Stimulated activated CD8-positive, alpha-beta memory T cell treated with anti-CD3 and anti-CD28 coated beads, Interleukin-2, amount 100 ng/mL, for 48 hours (primary cell): ENCODE measurements at places on chromosomes 3 and 15.

GRCh38 chr3:156787001-156787400 lies 39.2 kb upstream of the LEKR1 start:
- DNase-seq, result no peak

GRCh38 chr3:56277236-56277635 lies 191.0 kb downstream of the ERC2 start:
- DNase-seq, result no peak

DNA sequence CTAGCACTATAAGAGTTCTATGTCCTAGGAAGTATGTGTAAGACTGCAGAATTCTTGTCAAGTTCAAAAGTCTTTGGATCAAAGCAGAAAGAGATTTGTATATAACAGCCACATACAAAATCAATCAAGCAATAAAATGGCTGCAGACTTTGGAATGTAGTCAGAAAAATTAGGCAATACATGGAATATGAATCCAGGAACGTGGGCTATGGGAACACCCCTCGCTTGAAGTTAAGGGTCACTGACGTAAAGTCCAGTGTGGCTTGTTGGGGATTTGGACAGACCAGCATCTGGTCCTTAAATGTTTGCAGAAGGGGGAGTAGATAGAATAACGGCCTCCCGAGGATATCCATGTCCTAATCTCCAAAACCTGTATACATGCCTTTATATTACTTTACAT lies 178.6 kb downstream of the ADAMTS9 start:
- DNase-seq, result no peak

DNA sequence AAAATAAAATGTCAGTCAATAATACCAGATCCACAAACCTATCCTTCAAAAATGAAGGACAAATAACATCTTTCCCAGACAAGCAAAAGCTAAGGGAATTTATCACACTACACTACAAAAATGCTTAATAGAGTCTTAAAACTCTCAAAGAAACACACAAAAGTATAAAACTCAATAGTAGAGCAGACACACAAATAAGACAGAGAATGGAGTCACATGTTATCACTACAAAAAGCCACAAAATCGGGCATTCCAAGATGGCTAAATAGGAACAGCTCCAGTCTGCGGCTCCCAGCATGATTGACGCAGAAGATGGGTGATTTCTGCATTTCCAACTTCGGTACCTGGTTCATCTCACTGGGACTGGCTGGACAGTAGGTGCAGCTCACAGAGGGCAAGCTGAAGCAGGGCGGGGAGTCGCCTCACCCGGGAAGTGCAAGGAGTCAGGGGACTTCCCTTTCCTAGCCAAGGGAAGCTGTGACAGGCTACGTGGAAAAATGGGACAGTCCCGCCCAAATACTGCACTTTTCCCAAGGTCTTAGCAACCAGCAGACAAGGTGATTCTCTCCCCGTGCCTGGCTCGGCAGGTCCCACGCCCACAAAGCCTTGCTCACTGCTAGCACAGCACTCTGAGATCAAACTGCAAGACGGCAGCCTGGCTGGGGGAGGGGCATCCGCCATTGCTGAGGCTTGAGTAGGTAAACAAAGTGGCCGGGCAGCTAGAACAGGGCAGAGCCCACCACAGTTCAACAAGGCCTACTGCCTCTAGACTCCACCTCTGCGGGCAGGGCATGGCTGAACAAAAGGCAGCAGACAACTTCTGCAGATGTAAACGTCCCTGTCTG lies 46.3 kb downstream of the SENP7 start:
- no peak for DNase-seq

DNA sequence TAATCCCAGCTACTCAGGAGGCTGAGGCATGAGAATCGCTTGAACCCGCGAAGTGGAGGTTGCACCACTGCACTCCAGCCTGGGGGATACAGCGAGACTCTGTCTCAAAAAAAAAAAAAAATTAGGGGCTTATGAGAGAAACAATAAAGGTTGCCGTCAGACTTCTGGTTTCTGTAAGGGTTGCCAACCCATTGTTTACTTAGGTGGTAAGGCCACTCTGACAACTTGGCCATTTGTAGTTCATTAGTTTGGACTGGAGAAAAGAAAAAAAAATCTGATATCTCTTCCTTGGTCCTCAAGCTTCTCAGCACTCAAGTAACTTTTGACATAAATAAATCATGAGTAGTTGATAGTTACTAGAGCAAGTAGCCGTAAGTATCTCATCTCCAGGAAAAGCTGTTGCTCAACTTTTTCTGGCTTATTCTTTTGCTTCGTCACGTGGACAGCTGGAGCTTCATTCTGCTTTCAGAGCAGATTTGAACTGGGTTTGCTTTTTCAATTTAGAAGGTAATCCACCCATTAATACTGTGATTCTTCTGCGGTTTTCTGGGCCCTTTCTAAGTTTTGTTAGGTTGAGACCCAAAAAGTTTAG lies 9.4 kb downstream of the SNX1 start:
- no peak for DNase-seq

- DNase-seq, result no peak
Observed at GRCh38 chr15:62663547-62663946, 379.0 kb upstream of the TPM1 start.

DNA sequence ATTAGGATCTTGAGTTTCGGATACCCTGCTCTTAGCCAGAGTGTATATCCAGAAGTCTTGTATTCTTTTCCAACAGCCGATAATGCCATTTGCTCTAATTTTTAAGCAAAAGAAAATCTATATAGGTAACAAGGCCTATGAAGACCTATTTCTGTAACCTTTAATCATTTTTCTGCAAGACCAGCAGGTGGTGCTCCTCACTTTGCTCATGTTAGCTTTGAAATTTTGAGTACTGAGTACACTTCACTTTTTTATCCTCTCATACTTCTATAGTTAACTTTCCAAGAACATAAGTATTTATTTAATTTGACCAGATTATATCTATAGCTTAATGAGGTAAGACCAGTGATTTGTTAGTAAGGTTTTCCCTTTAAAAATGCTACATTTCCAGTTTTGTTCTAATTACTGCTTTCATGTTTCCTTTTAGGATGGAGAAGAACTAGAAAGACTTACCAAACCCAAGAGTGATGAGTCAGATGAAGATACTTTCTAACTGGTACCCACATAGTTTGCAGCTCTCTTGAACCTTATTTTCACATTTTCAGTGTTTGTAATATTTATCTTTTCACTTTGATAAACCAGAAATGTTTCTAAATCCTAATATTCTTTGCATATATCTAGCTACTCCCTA lies 20.5 kb downstream of the SLC35A5 start:
- no peak for DNase-seq

- no peak for DNase-seq
Observed at GRCh38 chr3:14345496-14346150, 56.8 kb upstream of the SLC6A6 start.

- no peak for DNase-seq
Observed at GRCh38 chr3:119800844-119801243, 18.9 kb downstream of the NR1I2 start.

- DNase-seq, result no peak
Observed at GRCh38 chr3:94360987-94361386, 298.1 kb downstream of the NSUN3 start.

GRCh38 chr15:79076661-79077060 lies 13.9 kb downstream of the RASGRF1 start:
- DNase-seq, result no peak

DNA sequence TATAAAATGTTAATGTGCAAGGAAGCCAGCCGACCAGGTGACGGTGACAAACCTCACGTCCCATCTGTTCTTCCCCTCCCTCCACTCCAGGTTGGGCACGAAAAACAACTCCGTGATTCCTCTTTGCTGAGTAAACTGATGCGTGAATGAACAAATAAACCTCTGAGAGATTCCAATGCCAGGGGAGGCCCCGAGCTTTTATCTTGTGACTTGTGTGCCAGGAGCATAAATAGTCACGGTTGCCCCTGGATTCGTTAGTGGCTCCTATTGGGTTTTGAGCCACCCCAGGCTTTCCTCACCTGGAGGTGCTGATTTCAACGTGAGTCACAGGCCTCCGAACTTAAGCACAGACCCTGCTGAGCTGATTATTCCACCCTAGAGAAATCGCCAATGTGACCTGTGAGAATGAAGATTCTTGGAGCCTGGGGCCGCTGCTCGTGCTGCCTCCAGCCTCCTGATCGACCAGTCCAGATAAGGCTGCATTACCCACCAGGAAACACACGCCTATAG lies 119.2 kb downstream of the SHQ1 start:
- DNase-seq, result no peak

GRCh38 chr15:74642734-74643664 lies 27.4 kb downstream of the CLK3 start:
- no peak for DNase-seq

DNA sequence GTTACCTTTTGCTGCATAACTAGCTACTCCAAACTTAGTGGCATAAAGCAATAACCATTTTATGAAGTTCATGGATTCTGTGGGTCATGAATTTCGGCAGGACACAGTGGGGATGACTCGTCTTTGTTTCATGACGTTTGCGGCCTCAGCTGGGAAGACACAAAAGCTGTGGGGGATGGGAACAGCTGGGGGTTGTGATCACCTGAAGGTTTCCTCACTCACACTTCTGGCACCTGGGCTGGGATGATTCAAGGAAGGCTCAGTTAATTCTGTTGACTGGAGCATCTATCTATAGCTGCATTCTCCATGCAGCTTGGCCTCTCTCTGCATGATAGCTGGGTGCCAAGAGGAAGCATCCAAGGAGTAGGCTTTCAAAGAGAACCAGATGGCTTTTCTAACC lies 332.8 kb downstream of the ULK4 start:
- DNase-seq, result no peak

DNA sequence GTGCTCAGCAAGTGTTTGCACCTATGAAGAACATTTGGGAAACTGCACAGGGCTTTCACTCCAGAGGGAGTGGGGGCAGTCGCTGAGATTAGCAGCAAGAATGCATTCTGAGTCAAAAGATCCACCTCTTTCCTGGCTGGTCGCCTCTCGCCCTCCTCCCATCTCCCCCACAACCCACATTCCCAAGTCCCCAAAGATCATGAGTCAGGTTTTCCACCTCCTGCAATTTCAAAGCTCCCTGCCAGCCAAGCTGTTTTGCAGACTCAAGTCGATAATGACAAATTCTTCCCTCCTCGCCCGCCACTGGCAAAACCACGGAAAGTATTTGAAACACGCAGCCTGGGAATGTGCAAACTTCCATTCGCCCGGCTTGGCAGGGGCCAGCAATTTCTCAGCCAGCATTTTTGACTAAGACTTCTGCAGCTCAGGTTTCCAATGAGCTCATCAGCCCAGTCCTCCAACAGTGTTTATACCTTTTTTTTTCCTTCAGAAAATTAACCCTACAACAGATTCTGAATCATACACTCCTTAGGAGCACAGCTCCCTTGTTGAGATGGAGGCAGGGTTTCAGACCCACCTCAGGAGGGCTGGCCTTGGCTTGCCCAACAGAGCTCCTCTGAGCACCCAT lies 181.4 kb downstream of the SMAD6 start:
- DNase-seq, result no peak

- no peak for DNase-seq
Observed at GRCh38 chr3:46989146-46989810, 9.8 kb downstream of the NBEAL2 start.

- no peak for DNase-seq
Observed at GRCh38 chr15:81052046-81052445, 51.3 kb downstream of the TLNRD1 start.

- DNase-seq, result no peak
Observed at GRCh38 chr3:172142864-172143451, 103.6 kb downstream of the FNDC3B start.

DNA sequence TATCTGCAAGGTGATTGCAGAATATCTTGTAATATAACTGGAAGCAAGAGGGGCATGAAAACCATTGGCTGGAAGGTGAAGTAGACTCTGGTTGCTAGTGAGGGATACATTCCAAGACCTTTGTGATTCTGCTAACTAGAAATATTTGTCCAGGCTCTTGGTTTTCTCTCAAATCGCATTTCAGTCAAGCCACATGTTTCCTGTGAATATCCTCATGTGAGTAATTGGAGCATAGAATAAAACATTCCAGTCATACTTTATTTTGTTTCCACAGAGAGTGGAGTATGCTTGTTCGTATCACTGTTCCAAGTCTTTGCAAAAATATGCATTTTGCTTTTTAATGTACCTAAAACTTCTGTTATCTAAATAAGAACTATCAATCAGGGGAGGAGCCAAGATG lies 850.0 kb downstream of the EPHA3 start:
- no peak for DNase-seq

- DNase-seq, result no peak
Observed at GRCh38 chr3:27617552-27617951, 104.6 kb downstream of the EOMES start.

DNA sequence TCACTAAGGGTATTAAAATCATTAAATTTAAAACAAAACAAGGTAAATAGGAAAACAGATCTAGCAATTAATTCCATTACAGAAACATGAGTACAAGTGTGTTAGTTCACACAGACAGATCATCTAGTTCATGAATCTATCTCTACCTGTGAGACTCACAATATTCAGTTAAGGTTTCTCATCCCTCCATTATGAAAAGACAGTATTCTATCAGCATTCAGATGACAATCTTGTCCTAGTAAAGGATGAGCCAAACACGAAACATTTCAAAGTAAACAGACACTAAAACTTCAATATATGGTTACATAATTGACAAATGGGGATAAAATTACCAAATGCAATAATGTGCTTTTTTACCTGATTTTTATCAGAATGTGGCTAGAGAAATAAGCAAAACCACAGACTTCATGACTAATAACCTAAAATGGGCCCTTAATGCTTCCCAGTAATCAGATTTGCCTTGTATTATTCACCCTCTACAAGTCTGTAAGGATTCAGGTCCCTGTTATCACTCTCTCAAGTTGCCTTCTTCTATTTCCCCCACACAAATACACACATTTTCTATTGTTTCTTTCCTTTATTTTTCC lies 126.8 kb downstream of the DLG1 start:
- DNase-seq, result no peak

- no peak for DNase-seq
Observed at GRCh38 chr3:187629711-187630110, 40.5 kb downstream of the SST start.

DNA sequence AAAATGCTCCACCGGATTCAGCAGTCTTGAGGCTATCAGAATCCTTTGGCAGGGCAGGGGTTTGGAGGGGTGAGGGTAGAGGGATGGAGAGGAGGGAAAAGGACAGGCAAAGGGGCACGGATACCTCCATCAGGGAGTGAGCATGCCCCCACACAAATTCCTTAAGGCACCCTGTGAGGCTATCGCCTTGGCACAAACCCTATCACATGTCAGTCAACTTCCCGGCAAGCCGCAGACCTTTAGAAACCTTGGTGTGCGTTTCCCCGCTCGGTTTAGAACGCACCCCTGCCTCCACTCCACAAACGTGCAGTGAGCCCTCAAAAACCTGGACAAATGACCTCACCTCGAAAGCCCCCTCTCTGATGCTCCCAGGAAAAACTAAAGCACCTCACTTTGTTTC lies 422 bp upstream of the SETMAR start:
- DNase-seq, result no peak

- peak; percentile 14 for DNase-seq
Observed at GRCh38 chr3:43346978-43347749, 60.8 kb downstream of the SNRK start.

DNA sequence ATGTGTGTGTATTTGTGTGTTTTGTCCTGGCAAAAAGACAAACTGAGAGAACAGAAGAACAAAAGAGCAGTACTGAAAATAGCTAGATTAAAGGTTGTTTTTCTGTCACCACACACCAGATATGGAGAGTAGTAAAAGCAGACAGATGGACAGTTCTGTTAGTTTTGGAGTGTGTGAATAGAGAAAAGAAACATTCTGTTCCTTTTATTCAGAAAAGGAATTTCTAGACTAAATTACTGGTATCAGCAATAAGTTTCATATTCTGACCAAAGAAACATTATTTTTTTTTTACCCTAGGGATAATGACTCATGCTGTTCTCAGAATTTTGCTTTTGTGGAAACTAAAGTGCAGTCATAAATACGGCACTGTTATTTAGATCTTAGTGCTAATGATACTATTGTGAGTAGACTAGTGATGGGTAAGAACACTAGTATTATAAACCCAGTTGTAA lies 32.9 kb downstream of the PIK3CA start:
- DNase-seq, result no peak
